WERI-Rb-1 (cell line): ENCODE measurements at places on chromosomes 6 and 20.

GRCh38 chr6:87909849-87910248, 137.8 kb upstream of the SPACA1 start:
- no peak for DNase-seq

DNA sequence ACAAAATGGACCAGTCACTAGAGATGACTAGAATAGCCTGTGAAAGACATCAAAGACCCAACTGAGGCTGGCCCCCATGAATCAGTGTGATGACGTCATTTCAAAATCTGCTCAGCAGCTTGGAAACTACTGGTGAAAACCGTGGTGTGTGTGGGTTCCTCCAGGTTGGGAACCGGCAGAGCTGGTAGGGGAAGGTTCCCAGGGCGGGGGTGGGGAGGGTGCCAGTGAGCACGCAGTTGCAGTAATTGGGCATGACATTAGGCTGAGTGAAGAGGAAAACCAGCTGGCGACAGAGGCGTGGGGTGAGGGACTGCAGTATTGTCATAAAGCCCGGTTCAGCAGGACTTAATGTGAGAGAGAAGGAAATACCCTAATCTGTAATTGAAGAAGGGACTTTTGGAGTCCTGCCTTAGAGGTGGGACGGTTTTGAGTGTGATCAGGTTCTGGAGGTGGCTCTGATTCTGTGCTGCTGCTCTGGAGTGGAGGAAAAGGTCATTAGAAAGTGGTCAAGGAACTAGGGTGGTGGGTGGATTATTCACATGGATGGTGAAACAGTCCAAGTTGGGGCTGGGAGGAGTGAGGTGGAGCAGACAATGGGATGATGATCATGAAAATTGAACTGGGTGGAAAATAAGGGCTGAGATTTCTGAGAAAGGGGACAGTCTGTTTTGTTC, 52.0 kb upstream of the MTHFD1L start:
- peak; percentile 24 for DNase-seq

DNA sequence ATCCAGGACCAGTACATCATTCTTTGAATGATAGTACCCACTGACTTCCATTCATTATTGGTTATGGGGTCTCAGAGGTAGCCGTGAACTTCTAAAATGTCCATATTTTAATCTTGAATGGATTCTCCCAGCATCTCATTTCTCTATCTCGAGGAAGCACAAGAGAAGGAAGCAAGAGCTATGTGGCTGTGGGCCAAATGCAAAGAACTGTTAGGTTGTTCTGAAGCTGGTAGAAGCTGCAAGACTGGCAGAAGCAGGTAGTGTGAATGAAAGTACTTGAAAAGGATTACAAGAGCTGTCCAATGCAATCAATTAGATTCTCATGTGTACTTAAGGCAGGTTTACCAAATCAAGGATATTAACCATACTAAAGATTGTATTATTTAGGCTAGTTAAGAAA, 1131.8 kb downstream of the GRIK2 start:
- DNase-seq, result no peak

DNA sequence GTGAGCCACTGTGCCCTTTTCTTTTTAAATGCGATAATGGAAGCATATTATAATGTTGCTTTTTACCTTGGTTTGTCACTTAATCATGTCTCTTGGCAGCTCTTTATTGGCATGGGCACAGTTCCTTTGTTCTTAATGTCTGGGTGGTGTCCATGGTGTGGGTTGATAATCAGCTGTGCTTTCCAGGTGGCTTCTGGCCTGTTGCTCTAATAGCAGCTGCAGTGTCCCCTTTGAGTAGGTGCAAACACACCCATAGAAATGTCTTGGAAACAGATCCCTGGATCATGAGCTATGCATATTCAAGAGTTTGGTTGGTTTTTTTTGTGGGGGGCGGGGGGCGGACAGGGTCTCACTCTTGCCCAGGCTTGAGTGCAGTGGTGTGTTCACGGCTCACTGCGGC, 29.9 kb downstream of the EFCAB8 start:
- DNase-seq, result no peak

GRCh38 chr20:31740208-31740607, 1.1 kb downstream of the TPX2 start:
- no peak for DNase-seq

DNA sequence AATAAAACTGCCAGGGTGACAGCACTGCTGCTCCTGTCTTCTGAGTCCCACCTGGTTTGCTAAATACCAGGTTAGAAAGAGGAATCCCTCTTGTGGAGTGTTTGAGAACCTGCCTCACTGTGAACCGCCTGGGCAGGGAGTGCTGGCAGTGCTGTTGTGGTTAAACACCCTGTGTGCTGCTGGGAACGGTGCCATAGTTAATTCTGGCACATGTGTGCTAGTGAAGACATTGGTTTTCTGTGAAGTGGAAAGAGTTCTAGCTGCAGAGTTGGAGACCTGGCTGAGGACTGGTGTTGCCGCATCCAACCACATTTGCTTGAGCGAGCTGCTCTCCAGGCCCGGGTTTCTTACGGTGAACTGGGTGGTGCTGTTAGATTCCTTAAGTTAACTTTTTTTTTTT, 72.7 kb downstream of the IGF2R start:
- no peak for DNase-seq

DNA sequence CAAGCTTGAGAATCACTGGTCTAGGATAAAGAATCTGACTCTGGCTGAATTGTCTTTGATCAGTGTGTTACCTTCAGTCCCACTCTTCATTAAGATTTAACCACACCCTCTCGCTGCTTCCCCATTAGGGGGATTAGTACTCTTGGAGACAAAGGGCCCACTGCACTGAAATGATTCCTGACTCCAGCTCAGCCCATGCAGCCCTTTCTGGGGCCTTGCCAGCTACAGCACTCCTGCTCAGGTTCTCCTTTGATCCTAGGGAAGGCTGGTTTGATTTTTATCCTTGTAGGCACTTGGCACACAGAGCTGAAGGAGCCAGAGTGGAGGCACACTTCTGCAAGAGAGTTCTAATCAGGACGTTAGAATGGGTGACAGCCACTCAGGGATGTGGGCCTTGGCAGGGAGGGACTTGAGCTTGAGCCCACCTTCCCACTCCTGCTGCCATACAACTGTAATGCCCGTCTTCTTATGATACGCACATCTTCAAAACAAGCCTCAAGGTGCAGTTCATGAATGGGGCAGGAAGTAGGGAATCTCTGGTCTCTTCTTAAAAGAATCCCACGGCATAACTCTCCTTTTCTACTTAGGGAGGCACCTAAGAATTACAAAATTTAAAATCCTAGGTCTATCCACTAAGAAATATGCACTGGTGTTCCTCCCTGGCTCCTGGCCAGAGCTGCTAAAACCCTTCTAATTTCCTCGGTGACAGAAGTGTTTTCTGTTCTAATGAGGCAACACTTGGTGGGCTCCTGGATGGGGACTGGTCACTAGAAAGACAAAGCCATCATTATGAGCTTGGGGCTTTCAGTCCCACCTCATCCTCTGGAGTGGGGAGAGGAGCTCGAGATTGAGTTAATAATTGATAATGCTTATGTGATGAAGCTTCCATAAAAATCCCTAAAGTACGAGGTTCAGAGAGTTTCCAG, 1.5 kb upstream of the SLA2 start:
- DNase-seq, result no peak

- no peak for DNase-seq
These were observed 89.1 kb downstream of the AFG1L start for GRCh38 chr6:108383981-108384380.

GRCh38 chr20:13302647-13303450, 81.8 kb downstream of the ISM1 start:
- DNase-seq, result peak; percentile 62

DNA sequence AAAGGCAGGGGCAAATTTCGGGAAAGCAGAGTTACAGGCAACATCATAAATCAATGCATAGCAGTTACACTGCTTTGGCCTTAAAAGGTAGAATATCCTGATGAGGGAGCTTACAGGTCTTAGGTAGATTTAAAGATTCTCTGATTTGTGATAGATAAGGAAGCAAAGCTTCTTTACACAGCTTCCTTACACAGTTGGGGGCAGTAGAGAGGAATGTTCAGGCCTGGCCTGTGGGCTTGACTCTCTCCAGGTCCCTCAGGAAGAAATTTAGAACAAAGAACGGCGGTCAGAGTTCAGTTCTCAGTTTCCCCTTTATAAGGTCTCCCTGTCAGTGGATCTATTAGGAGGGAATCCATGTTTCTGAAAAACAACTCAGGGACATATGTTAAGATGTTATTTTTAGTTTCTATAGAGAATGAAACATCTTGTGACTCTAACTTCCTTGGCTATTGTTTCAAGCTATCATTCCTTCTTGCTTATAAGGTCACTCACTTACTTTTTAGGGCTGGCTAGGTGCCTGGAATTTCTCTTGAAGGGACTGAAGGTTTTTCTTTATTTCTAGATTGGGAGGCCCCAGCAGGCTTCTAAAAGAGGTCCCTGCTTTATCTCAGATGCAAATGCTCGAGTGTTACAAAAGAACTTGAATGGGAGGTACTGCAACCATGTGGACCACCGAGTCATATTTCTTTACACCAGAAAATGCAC, 11.8 kb downstream of the HLA-B start:
- DNase-seq, result no peak

DNA sequence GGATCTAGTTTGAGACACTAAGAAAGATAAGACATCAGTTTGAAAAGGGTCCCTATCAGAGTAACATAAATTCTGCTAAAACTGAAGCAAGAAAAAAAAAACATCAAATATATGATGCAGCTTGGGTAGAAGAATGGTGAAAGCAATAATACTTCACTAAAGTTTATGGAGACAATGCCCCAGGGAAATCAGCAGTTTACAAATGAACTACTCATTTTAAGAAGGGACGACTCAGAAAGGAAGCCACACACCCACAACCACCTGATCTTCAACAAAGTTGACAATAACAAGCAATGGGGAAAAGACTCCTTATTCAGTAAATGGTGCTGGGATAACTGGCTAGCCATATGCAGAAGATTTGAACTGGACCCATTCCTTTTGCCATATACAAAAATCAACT, 143.5 kb downstream of the TPBG start:
- no peak for DNase-seq

- DNase-seq, result no peak
These were observed 298.2 kb downstream of the SAMD5 start for GRCh38 chr6:147806697-147807096.

DNA sequence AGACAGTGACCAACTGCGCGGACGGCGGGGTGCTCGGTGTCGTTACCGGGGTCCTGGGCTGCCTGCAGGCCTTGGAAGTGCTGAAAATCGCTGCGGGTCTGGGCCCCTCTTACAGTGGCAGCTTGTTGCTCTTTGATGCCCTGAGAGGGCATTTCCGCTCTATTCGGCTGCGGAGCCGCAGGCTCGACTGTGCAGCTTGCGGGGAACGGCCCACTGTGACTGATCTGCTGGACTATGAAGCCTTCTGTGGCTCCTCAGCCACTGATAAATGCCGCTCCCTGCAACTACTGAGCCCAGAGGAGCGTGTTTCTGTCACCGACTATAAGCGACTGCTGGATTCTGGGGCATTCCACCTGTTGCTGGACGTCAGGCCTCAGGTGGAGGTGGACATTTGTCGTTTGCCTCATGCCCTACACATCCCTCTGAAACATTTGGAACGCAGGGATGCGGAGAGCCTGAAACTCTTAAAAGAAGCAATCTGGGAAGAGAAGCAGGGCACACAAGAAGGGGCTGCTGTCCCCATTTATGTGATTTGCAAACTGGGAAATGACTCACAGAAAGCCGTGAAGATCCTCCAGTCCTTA, 1.0 kb downstream of the MOCS3 start:
- no peak for DNase-seq

- DNase-seq, result no peak
These were observed 182.6 kb downstream of the NFATC2 start for GRCh38 chr20:51359947-51360346.

DNA sequence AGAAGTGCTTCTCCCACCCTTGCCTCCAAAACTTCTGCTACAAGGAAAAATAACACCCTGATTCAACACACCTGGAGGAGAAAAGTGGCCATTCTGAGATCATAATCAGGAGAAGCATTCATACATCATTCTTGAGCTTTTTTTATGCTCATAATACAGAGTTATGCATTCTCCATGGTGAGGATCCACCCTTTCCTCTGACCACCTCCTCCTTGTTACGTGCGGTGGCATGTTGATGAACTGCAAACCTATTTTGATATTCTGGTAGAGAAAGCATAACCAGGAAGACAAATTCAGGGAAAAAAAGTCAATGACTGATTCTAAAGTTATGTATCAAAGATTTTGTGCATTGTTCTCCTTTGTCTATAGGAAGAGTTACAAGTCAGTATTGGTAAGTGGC, 169.8 kb downstream of the KLHL32 start:
- no peak for DNase-seq

GRCh38 chr20:58458342-58459057, 56.7 kb downstream of the APCDD1L start:
- no peak for DNase-seq

- no peak for DNase-seq
These were observed 72.0 kb downstream of the DACT2 start for GRCh38 chr6:168247443-168248147.

DNA sequence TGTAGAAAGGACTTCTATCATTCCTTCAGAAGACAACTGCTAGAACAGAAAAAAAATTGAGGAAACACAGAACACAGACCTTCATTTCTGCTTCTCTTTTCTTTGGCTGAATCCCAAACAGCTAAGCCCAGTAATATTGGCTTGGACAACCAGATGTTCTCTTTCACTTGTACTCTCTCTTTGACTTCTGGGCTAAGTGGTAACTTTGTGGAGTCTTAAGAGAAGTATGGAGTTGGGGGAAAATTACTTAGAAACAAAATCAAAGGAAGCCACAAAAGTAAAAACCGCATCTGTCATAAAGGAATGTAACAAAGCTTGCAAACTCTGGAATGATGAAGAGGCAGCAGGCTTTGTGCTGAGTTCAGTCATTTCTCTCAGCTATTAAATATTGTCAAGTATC, 587.5 kb downstream of the CBLN4 start:
- no peak for DNase-seq

GRCh38 chr6:27630727-27631608, 158.1 kb upstream of the ZNF184 start:
- peak; percentile 69 for DNase-seq

- no peak for DNase-seq
These were observed 150.9 kb downstream of the ARID1B start for GRCh38 chr6:156928126-156928525.
